ENCODE measurements at places on chromosomes 1 and 21.

GRCh38 chr1:201543871-201544642 is 5.1 kb downstream of the NAV1 start:
- DNase-seq, result no peak

GRCh38 chr21:35641271-35642016 is 418.9 kb downstream of the SETD4 start:
- no peak for DNase-seq

- DNase-seq, result no peak
Observed at GRCh38 chr1:98373056-98373455, 288.5 kb upstream of the SNX7 start.

DNA sequence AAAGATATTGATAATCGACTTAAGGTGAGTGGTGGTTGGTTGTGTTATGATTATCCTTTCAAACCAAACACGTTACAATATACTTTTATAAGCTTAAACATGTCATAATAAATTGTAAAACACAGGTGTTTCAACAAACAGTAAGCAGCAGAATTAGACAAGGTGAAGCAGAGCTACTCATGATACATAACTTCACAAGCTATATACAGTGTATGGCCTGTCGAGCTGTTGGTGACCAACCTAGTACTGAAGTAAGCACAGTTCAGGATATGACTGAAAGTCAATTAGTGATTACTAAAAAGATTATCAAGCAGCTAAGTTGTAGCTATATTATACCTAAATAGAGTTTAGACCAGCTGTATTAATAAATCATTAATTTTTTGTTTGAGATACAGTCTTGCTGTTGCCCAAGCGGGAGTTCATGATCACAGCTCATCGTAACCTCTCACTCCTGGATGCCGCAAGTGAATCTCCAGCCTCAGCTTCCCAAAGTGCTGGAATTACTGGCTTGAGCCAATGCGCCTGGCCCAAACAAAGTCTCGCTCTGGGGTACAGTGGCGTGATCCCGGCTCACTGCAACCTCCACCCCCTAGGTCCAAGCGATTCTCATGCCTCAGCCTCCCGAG is 148.1 kb downstream of the EIF4G3 start:
- DNase-seq, result no peak

GRCh38 chr1:76494807-76495206 is 372.5 kb upstream of the ST6GALNAC5 start:
- no peak for DNase-seq

- peak; percentile 9 for DNase-seq
Observed at GRCh38 chr1:109807822-109808680, 44.3 kb upstream of the EPS8L3 start.

- DNase-seq, result no peak
Observed at GRCh38 chr21:31213787-31214186, 130.3 kb downstream of the TIAM1 start.

DNA sequence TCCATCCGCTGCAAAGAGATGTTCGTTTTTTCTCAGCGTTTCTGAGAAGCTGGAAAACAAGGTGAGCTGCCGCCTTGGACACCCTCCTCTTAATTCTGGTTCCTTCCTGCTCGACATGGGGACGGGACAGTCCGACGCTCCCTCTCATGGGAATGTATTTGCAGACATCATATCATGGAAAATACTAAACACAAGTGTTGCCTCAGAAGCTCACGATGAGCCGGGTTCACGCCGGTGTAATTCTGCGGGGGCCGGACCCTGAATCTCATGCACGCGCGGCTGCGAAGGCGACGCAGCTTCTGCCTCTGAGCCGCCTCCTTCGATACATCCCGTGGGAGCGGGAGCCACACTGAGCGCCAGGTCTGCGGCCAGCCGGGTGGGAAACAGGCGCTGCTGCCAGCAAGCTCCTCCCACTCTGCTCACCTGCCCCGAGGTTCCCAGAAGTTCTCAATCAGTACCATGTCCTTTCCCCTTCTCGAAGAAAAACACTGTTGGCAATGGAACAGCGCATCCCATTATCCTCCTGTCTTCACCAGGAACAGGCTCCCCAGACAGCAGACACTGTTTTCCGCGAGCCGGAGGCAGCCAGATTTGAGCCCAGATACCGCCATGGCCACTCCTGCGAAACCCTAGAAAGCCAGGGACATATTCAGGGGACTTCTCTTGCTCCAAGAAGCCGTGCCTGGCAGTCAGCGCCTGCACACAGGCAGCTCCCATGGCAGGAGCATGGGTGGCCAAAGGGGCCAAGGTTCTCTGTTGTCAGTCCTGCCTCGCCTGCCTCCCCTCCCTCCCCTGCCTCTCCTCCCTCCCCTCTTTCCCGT is 98.0 kb downstream of the WDR4 start:
- DNase-seq, result peak; percentile 51

DNA sequence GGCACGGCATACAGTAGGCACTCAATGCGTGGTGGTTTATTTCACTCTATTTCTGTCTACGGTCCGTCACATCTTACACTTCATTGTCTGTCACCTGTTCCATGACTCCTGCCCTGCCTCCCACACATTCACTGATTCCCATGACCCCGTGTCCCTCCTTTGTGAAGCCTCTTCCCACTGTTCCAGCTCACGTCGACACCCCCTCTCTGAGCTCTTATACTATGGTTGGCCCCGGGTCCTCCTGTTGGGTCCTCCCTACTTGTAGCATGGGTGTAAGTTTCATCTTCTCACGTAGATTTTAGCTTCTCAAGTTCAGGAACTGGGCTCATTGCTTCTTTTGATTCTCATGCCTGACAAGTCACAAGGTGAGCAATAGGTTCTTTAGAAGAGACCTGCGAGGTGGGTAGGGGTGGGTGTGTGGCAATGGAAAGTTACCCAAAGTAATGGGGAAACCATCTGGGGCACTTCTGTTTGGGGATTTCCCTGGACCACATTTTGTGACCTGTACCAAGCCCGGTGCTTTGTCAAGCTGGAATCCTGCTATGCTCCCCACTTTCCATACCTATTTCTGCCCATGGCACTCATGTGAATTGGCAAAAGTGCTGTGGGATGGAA is 22.1 kb upstream of the IL10 start:
- DNase-seq, result no peak

- no peak for DNase-seq
Observed at GRCh38 chr1:233750139-233750538, 136.2 kb downstream of the KCNK1 start.

GRCh38 chr1:118993700-118994026 is 5.5 kb upstream of the TBX15 start:
- no peak for DNase-seq

- DNase-seq, result no peak
Observed at GRCh38 chr1:5692664-5693063, 299.6 kb downstream of the NPHP4 start.

- DNase-seq, result no peak
Observed at GRCh38 chr21:32803651-32804050, 32.1 kb upstream of the PAXBP1 start.

DNA sequence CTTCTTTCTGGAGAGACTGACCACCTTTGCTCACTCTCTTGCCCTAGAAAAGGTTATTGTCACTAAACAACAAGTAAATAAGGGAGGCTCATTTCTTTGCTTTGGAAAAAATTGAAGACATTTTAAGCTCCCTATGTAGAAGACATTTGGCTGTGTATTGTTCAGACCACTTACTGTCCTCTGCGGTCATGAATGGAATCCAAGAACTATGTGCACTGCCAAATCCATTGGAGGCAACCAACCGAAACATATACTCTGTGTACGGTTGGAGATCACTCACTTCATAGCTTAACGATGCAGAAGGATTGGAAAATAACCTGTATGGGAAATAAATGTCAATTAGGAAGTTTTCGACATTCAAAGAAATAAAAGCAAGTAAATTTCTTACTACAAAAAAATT is 332.8 kb downstream of the KCTD3 start:
- DNase-seq, result no peak

GRCh38 chr1:228927946-228928898 is 192.9 kb downstream of the RHOU start:
- DNase-seq, result no peak

Measured in left colon (tissue), 2 donors.